ENCODE measurements at places on chromosomes 11 and 22.
A peak's percentile ranks its signal among the peaks of the same experiment; 100 is the strongest.

GRCh38 chr11:125001079-125001778, 47.2 kb downstream of the CCDC15 start:
- no peak for DNase-seq

- DNase-seq: no peak
Measured at GRCh38 chr22:31753005-31753633, 700 bp upstream of the DEPDC5 start.

- peak; percentile 57 for DNase-seq
Measured at GRCh38 chr11:116773203-116774097, 663 bp upstream of the BUD13 start.

- no peak for DNase-seq
Measured at GRCh38 chr11:75589933-75590332, 27.9 kb downstream of the SERPINH1 start.

- DNase-seq: peak; percentile 35
Measured at GRCh38 chr11:94171693-94172440, 43.2 kb downstream of the PANX1 start.

GRCh38 chr11:73210916-73211667, 7.0 kb upstream of the P2RY2 start:
- no peak for DNase-seq
